ENCODE measurements at places on chromosomes 1 and 21.

DNA sequence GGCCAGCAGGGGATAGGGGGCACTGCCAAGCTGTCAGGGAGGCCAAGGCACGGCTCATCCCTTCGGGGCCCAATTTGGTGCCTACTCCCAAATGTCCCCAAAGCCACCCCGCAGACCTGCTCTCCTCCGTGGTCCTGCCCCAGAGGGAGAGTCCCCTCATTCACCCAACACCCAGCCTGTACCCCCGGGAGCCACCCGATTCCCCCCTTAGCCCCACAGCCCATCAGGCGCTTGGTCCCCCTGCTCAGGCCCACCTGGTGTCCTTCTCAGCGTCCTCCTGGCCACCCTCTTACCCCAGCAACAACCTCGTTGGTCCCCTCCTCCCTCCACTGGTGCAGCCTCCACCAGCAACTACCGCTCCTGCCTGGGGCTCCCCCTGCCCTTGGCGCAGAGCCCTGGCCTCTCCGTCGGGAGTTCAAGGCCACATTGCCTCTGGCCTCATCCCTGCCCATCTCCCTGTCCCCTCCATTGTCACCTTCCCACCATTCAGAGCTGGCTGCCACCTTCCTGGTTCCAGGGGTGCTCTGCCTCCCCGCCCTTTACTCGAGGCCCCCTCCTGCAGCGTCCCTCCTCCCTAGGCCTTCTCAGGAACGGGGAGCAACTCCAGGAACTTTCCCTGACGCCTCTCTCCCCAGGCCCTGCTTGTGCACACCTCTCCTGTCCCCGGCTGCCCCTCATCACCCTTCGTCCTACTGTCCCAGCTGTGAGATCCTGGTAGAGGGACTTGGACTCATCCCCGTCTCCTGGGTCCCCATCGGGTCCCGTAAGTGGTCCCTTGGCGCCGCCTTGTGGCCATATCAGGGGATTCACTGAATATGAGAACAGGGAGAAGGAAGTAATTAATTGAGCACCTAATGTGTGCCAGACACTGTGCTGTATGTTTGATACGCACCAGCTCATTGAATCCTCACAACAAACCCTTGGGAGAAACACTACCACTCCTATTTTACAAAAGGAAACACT, 73.9 kb downstream of the RAP1GAP start:
- peak; percentile 73 for DNase-seq

DNA sequence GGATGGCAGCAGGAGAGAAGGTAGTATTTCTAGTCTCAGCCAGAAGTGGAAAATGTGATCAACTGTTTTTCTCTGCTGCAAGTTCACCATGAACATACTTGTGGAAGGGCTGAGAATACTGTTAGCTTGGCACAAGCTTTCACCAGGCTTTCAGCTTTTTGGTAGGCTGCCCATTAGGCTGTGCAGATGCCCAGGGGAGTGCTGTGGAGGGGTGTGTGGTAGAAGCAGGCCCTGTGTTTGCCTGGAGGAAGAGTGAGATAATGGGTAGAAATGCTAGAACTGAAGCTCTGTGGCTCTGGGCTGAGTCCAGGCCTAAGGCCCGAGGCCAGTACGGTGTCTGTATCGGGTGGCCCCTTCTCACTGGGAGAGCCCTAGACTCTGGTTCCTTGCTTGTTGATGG, 9.8 kb downstream of the DNAJC6 start:
- DNase-seq: no peak

- DNase-seq: no peak
Observed at GRCh38 chr1:225437710-225438437, 10.0 kb upstream of the LBR start.

DNA sequence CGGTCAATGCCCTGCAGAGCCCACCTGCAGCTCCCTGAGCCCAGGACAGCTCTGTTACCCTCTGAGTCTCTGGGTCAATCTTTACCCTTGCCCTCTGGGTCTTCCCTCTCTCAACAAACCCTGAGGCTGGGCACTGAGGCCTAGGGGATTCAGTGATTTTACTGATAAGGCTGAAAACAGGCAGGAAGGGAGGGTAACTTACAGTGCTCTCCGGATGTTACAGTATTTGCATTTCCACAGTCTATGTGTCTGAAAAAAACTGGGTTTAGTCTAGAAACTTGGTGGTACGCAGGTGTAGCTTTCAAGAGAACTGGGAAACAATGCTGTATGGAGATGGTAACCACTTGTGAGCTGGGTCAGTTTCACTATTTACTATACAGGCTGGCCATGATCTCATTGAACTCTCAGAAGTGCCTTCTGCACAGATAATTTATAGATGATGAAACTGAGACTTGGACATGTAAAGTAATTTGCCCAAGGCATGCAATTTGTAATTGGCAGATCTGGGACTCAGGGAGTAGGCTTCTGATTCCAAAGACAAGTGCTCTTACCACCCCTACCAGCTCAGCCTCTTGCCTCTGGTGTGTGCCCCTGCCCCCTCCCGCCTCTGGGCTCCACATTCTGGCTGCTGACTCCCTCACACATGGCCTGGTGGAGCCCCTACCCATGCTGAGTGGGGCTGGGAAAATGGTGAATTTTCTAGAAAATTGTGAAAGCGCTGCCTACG, 48.8 kb downstream of the TENT5C start:
- peak; percentile 76 for DNase-seq

DNA sequence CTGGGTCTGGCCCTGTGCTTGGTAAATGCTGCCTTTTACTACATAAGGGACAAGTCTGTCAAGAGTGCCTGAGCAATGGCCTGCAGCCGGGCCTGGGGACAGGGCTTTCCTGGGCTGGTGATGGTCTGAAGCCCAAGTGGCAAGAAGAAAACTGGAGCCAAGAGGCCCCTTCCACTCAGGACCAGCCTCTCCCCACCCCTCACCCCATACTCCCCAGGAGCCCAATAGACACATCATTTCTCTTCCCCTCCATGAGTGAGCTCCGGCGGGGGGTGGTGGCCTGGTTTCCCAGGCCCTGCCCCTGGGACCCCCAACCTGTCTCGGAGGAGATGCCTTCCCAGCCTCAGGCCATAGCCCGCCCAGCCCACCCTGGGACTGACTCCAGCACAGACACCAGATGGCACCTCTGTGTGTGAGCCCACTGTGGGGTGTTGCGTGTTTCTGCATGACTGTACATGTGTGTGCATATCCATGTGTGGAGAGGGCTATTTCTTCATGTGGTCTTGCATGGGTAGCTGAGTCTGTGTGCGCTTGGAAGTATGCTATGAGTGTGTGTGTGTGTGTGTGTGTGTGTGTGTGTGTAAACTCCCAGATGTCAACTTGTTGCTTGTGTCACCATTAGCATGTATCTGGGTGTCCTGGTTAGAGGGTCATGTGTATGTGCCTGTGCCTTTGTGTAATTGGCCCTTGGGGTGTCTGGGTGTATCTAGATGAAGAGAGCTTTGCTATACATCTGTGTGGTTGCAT, 14.3 kb upstream of the LRP8 start:
- no peak for DNase-seq

DNA sequence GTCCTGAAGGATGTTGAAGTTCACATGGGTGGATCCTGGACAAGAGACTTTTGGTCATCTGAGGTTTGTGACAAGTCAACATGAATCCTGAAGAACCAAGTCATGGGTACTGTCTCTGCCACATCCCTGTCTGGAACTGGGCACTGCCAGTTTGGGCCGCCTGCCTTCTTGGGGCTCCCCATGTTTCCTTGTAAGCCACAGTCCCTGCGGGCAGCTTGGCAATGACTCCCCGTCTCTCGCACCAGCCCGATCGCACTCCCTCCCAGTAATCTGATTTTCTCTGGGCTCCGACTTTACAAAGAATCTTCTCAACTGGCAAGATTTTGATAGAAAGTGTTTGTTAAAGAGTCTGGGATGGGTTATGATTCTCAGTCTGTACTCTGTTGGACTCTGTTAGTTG, 80.4 kb downstream of the DDX20 start:
- no peak for DNase-seq

DNA sequence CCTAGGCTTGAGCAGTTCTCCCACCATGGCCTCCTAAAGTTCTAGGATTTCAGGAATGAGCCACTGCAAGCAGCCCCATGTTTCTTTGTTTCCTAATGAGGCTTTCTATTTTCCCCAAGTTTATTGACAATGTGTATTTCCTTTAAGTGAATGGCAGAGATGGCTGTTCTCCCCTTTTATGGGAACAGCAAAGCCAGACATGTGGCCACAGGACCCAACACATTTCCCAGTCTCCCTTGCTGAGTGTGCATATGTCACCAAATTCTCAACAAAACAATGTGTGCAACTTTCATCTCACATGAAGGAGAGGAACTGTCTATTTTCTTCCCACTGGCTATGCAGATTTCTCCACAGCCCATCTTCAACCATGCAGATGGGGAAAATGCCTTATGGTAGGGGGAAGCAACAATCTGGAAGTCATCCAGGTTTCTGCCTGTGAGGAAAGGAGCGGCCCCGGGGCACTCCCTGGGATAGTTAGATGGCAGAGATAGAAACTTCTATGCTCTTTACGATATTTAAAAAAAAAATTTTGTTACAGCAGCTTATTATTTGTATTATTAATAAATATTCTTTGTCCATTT, 28.6 kb upstream of the MAP10 start:
- no peak for DNase-seq

GRCh38 chr1:113275083-113275482, 115.2 kb upstream of the MAGI3 start:
- no peak for DNase-seq

DNA sequence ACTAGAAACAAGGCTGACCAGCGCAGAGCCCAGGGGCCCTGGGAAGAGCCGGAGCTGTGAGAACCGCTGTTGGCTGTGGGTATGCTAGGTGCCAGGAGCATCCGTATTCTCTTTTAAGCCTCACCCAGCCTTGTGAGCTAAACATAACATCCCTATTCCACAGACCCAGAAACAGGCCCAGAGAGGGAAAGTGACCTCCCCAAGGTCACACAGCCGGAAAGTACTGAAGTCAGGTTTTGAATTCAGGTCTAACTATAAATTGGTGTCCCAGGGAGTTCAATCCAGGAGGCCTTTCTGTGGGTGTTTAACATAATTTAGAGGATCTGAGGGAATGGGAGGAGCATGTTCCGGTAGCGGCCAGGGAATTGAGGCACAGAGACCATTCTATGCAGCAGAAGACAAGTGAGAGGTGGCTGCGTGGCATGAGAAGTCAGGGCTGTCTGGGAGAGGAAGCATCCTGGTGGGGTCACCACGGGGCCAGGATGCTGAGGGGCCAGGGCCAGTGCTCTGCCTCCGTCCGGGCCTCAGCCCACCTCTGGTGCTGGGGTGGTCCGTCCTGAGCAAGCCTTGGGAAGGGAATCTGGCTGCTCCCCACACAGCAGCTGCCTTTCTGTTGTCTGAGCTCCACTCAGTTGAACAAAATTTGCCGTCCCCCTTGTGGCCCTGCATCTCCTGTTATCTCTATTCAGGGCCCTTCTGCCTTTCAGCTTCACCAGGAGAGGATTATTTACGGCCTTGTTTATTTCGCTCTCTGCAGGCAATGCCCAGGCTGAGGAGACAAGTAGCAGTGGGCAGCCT, 338.8 kb upstream of the VAMP3 start:
- no peak for DNase-seq

GRCh38 chr1:215375381-215375780, 191.7 kb upstream of the KCTD3 start:
- no peak for DNase-seq

Measured in GM13977 (cell line).